ENCODE measurements at places on chromosomes 13 and 19.
A peak's percentile ranks its signal among the peaks of the same experiment; 100 is the strongest.

- no peak for DNase-seq
Observed at GRCh38 chr13:29049524-29049923, 229.4 kb downstream of the MTUS2 start.

- no peak for DNase-seq
Observed at GRCh38 chr13:35309706-35310105, 166.8 kb downstream of the MAB21L1 start.

- DNase-seq: no peak
Observed at GRCh38 chr19:38880076-38880881, 2.2 kb upstream of the RINL start.

GRCh38 chr19:49102303-49102702 is 11.9 kb upstream of the LIN7B start:
- no peak for DNase-seq

- no peak for DNase-seq
Observed at GRCh38 chr19:16435999-16436650, 35.6 kb downstream of the EPS15L1 start.

GRCh38 chr13:48265217-48265815 is 32.3 kb downstream of the ITM2B start:
- DNase-seq: peak; percentile 9

DNA sequence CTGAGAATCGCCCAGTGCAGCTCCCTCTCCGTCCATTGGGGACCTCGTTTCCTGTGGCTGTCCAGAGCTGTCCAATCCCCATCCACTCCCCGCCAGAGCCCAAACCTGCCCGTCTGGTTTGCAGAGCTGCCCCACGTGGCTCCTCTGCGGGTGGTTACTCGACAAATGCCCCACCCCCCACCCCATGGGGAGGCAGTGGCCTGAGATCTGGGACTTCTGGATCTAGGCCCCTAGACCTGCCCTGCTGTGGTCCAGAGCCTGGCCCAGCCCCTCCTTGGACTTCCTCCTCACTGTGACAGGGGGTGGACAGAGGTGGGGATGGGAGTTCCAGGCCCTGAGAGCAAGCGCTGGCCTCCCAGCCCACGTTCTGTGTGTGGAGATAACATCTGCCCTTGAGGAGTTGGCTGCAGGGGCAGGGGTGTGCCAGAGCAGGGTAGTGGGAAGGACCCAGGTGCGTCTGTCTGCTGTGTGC is 29.1 kb downstream of the PAK4 start:
- no peak for DNase-seq

Data from CD4-positive, alpha-beta T cell treated with Interleukin-6 at 100 ng/mL for 8 hours (primary cell).